AG04449 (cell line): ENCODE measurements at places on chromosomes 12 and 14.

GRCh38 chr12:101697197-101697929 is at the start of gene CHPT1:
Gene CHPT1 (plus strand): TSS chr12:101697640. CDS start chr12:101697862, 222 bp downstream.
- no peak for DNase-seq

- DNase-seq, result no peak
Observed at GRCh38 chr12:109795023-109795422, 38.2 kb downstream of the TRPV4 start.

DNA sequence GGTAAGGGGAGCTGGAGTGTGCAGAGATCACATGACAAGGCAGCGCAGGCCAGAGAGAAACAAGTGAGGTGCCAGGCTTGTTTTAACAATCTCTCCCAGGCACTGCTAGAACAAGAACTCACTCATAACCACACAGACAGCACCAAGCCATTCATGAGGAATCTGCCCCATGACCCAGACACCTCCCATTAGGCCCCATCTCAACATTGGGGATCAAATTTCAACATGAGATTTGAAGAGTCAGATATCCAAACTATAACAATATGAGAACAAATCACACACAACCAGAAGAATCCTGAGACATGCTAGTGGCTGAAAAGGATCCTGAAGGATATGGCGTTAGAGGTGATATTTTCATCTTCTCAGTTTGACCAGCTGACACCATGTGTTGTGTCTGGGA is 21.9 kb downstream of the OR6J1 start:
- DNase-seq, result no peak

DNA sequence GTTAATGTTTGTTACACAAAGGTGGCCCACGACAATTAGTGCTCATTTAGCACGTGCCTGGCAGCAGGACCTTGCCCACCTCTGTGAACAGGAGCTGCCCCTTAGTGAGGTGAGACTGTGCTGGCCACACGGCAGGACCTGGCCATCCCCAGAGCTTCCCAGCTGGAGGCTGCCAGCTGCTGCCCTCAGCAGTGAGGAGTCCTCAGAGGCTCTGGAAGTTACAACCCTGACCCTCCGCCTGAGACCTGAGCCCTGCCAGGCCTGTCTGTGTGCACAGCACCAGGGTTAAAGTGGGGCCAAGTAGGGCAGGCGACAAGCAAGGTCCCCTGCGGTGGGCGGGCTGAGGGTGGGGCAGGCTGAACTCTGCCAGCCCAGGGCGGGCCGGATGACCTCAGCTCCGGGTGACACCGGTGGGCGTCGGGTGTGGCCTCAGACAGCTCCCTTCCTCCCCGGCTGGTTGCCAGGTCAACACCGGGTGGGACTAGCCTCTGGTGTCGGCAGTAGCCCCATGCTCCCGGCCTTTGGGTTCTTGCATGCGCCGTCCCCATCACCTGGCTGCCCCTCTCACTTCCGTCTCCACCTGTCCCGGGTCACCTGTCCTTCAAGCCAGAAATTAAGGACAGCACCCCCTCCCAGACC is 9.2 kb upstream of the LBHD2 start:
- DNase-seq, result no peak

DNA sequence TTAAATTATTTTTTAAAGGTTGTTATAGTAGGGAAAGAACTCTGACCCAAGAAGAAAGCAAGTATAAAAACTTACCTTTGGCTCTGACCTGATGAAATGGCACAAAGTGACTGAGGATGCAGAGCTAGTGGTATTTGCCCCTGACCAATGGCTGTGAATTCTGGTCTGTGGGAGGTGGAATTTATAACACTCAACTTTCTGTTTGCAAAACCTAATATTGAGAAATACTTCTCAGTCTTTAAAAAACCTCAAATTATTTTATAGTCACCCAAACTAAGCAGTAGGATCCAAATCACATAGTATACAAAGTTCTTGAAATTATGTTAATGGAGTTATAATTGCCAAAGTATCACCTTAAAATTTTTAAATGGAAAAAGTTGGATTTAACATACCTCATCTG is at the start of gene EPYC:
Gene EPYC, minus strand, starts transcription at position 101 of the 400 bp plus-strand sequence. CDS start 2,407 bp downstream, outside the sequence.
- no peak for DNase-seq

DNA sequence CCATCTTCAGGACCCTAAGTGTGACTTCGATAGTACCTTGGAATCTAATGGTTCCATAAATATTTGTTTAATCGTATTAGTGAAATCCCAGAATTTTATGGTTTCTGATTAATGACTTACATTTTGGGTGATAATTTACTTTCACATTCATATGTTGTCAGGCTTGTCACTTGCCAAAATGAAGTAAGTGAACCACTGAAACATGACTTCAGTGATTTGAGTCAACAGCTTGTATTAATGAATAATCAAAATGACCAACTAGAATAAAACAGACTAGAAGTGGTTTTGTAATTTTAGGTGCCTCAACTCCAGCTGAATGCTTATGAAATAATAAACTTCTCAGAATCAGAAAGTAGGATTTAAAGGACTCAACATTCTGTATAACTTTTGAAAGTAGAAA is 517.1 kb downstream of the PRKD1 start:
- DNase-seq, result no peak

GRCh38 chr14:105491366-105491973 is 424 bp downstream of the TEDC1 start:
- no peak for DNase-seq

DNA sequence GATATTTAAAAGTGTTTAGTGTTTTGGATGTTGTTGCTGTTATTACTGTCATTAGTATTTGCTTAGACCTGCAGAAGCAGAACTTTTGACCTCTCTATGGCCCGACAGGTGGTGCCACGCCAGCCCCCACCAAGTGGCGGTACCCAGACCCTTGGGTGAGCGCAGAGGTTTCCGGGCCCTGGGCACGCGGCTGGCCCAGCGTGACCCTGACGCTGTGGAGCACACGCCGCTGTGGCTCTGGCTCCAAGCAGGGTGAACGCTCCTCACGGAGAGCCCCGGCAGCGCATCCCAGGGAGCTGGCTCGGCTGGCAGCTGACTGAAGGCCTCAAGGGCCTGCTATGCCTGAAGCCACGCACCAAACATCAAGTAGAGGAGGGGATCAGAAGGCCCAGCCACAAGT is 22.6 kb downstream of the SLC25A47 start:
- no peak for DNase-seq
